ENCODE measurements at places on chromosomes 2 and 18.

GRCh38 chr2:157355618-157356017 lies 30.0 kb upstream of the ERMN start:
- no peak for DNase-seq

- no peak for DNase-seq
Observed at GRCh38 chr18:75551071-75551470, 123.6 kb upstream of the SMIM21 start.

DNA sequence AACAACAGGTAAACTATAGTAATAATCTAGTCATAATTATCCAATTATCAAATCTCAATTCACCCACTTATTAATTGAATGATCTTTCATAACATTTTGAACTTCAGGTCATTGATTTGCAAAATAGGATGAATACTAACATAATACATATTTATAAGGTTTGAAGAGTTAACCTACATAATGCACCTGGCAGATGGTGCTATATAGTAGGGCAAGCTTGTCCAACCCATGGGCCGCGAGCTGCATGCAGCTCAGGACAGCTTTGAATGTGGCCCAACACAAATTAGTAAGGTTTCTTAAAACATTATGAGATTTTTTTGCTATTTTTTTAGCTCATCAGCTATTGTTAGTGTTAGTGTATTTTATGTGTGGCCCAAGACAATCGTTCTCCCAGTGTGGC lies 815.8 kb upstream of the ID2 start:
- no peak for DNase-seq

DNA sequence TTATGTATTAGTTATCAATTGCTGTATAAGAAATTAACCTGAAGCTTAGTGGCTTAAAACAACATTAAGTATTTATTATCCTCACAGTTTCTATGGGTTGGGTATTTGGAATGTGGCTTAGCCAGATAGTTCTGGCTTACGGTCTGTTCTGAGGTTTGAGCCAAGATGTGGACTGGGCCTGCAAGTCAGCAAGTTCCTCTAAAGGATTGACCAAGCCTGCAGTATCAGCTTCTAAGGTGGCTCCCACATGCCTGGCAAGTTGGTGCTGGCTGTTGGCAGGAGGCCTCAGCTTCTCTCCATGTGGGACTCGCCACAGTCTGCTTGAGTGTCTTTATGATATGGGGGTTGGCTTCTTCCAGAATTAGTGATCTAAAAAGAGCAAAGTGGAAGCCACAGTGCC lies 45.0 kb upstream of the TCF4 start:
- no peak for DNase-seq

DNA sequence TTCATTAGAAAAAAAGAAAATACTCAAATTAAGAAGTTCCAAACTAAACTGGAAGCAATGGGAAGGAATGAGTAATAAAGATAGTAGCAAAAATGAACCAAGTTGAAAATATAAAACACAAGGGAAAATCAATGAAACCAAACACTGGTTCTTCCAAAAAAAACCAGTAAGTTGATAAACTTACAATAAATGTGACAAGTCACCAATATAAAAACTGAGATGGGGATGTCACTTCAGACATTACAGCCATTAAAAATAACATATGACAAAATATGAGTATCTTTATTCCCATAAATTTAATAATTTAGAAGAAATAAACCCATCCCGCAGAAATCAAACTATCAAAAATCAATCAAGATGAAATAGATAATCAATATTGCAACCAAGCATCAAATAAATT lies 633.9 kb upstream of the RAB6C start:
- DNase-seq: no peak

- DNase-seq: no peak
Observed at GRCh38 chr2:85737481-85737880, 16.3 kb upstream of the ATOH8 start.

GRCh38 chr2:120522151-120522751 lies 176.3 kb downstream of the INHBB start:
- no peak for DNase-seq

DNA sequence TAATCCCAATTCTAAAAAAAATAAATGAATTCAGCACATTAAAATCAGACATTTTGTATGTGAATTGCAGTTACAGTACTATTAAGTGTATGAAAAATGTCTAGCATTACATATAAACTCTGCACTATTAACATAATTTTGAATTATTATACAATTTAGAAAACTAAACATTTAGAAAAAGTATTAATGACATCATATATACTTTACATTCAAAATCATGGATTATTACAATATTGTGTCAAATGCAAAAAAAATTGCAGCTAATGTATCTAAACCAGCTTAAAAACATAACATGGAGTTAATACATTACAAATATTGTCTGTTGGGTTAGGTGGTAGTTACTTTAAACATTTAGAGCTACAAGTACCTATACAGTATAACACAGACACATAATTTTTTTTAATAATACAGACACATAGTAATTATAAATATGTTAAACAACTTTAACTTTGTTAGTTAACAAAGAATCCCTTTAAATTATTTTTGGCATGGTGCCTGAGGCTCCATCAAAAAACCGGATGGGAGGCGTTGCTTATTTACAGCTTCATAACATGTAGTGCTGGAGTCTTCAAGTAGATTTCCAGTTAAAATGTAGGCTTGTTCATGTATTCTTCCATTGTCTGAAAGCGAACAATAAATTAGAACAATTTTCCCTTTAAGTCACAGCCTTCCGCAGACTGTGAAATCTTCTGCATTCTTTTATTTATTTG lies 79.1 kb downstream of the AP1S3 start:
- no peak for DNase-seq

DNA sequence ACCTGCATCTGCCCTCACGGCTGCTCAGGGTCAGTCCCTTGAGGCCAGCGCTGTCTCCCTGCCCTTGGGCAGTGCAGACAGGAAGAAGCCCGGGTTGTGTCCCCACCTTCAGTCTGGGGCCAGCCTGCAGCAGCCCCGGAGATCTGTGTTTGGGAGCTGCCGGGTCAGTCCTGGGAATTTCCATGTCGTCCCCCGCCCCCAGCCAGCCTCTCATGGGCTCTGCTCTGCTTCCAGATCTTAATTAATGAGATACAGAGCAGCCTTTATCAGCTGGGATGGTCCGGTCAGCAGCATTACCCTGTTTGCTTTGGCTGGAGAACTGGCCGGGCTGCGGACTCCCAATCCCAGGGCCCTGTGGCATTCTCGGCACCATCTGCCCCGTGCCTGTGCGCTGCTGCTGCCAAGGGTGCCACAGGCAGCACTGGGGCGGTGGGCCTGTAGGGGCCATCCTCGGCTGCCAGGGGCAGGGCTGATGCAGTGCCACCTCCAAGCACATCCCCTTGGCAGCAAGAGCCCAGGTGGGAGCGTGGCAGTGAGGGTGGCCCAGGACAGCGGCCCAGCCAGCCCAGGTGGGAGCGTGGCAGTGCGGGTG lies 2.4 kb downstream of the BOK start:
- DNase-seq: no peak

GRCh38 chr2:20169796-20170703 lies 54.9 kb downstream of the SDC1 start:
- no peak for DNase-seq

- no peak for DNase-seq
Observed at GRCh38 chr2:197058777-197059300, 132.3 kb upstream of the PGAP1 start.

DNA sequence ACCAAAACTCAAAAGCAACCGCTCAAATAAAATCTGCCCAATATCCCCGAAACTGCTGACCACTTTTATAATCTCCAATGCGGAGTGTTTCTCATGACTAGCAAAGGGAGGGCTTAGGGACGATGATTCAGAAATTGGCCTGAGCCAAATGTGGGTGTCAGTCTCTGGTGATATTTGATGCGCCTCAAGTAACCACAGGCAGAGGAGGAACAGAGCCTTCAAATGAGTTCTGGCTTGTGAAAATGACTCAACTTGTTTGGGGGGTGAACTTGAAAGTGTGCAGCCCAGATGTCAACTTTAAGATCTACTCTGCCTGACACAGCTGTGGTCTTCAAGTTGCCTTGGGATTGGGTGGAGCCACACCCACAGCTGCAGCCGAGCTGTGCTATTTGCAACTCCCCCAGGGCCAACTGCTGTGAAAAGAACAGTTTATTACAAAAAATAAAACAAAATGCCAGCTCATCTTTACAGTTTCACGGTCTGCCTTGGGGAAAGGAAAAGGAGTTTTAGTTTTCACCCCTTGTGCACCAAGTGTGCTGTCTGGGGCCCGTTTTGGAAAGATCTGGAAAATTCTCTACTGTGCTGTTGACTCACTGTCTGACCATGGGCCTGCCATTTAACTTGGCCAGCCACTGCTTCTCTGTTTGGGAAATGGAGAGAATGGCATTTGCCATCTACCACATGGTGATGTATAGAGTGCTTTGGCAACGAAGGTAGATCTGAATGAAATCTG lies 222.1 kb downstream of the MTX2 start:
- DNase-seq: no peak

- DNase-seq: no peak
Observed at GRCh38 chr2:231308631-231309428, 86.7 kb upstream of the B3GNT7 start.

- no peak for DNase-seq
Observed at GRCh38 chr18:78546281-78546680, 433.3 kb upstream of the SALL3 start.

DNA sequence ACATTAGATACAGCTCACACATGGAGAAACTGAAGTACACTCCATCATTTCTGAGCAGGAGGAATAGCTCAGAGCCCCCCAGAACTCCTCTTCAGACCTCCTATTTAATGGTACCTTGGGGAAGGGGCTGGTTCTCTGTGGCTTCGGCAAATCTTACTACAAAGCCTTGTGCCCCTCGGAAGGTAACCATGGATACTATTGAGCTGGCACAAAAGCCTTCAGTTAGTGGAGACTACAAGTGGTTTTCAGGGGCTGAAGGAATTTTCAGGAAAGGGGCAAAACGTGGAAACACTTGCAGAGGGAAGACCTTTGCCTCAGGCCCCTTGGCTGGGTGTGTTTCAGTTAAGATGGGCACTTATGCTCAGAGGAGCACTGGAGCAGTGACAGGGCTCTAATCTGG lies 1.1 kb upstream of the FAM237A start:
- no peak for DNase-seq

- no peak for DNase-seq
Observed at GRCh38 chr2:19651466-19651865, 250.3 kb downstream of the TTC32 start.

DNA sequence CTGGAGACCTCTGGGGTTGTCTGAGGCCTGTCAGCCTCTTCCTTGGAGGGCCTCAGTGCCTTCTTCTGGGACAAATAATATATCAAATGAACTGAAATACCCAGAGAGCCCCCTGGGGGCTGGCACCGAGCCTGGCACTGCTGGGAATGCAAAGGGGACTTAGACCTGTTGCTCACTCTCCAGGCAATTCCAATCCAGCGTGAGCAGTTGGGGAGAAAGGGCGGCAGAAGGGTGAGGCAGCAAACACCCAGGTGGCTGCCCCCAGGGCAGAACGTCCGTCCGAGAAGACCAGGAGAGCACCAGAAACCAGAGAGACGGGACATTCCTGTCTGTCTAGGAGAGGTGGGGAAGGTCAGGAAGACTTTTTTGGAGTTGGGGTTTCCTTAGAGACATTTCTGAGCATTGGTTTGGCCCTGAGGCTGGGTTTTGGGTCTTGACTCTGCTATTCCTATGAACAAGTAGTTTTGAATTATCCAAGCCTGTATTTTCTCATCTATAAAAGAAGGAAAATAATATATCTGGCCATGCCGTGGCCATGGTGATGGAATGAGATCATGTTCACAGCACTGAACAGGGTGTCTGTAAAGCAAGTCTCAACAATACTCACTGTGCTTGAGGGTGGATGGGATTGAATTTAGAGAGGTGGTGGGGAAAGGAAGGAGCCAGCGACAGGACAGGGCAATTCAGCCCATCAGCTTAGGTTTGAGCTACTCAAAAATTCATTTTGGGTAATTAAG lies 44.3 kb upstream of the ZBTB7C start:
- no peak for DNase-seq

DNA sequence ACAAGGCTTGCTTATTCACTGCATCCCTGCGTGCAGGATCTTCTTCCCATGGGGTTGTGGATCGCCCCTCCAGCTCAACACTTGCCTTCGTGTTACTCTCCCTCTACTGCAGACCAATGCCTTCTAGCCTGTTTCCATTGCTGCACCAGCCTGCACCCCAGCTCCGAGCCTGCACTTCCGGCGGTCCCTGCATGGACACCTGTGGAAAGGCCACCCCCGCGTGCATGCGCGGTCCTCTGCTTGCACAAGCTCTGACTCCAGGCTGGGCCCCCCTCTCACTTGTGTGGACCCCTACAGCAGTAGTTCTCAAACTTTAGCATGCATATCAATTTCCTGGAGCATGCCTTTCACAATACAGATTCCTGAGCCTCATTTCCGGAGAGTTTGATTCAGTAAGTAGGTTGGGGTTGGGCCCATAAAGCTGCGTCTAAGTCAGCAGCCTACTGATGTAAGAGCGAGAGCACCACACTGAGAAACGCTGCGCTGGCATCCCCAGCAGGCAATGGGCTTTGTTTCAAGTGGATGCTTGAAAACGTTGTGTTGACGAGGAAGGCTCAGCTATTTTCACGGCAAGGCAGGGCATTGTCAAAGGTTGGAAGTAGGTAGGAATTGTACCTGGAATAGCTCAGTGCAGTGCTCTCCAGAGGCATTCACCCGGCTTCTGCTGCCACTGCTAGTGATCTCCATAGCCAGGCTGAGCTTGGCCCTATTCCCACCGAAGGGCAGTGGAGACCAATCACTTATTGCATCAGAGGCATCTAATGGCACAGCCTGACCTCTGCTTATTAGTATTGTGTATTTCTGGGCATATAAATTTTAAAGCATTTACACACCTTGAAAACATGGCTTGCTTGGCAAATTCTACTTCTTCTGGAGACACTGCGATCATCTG lies 32.6 kb downstream of the CREG2 start:
- no peak for DNase-seq

- DNase-seq: no peak
Observed at GRCh38 chr2:199772035-199772976, 78.7 kb downstream of the FTCDNL1 start.

DNA sequence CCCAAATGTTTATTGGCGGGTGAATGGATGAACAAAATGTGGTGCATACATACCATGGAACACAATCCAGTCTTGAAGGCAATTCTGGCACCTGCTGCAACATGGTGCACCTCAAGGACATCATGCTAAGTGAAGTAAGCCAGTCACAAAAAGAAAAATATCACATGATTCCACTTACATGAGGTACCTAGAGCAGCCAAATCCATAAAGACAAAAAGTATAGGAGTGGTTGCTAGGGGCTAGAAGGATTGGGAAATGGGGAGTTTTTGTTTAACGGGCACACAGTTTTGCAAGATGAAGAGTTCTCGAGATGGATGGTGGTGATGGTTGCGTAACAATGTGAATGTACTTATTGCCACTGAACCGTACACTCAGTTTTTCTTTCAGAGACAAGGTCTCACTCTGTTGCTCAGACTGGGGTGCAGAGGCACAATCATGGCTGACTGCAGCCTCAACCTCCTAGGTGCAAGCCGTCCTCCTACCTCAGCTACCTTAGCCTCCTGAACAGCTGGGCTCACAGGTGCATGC lies 90.9 kb upstream of the CERS6 start:
- DNase-seq: no peak

- DNase-seq: no peak
Observed at GRCh38 chr2:230053753-230054478, 14.8 kb downstream of the SLC16A14 start.

DNA sequence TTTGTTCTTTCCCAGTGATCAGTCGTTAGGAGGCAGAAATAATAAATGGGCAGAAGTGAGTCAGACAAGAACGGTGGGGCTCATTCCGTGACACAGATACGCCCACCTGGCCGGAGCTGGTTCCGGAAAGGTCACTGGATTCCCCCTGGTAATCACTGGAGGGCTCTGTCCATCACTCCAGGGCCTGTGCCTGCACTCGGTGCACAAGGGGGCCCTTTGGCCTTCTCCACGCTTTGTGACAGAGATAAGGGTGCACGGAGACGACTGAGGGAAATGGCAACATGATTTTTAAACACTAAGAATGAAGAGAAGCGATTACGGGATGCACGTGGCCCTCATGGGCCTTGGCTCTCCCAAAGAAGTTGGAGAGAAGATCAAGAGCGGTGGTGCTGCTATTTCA lies 84.4 kb downstream of the PTGR3 start:
- no peak for DNase-seq
